IMR-90 (cell line): ENCODE measurements at places on chromosomes 5 and 9. TPM values are rescaled to one million over a fixed set of nuclear protein-coding genes. Genes with fewer than 3 reads are reported as not detected.

ZNF366 gene
- total RNA-seq = not detected in 2 replicates

TMEM174 gene
- not detected in 2 replicates for total RNA-seq

IGIP gene
- 5.0 and 6.7 TPM in 2 replicates for total RNA-seq

IL13 gene
- total RNA-seq = not detected in 2 replicates

HRH2 gene
- total RNA-seq = not detected in 2 replicates

TSSK1B gene
- under 0.01 and 0.18 TPM in 2 replicates for total RNA-seq

LCN1 gene
- not detected in 2 replicates for total RNA-seq

TRMT10B gene
- 2.3 and 2.5 TPM in 2 replicates for total RNA-seq

GDNF gene
- 0.18 and 0.28 TPM in 2 replicates for total RNA-seq

DIRAS2 gene
- total RNA-seq = not detected in 2 replicates

CTSV gene
- total RNA-seq = 0.54 and 0.56 TPM in 2 replicates

IL4 gene
- total RNA-seq = not detected in 2 replicates

LECT2 gene
- not detected in 2 replicates for total RNA-seq

FAXDC2 gene
- 4.2 and 4.3 TPM in 2 replicates for total RNA-seq

FAM169A gene
- total RNA-seq = under 0.01 TPM in 2 replicates

GABRA6 gene
- not detected in 2 replicates for total RNA-seq

NR5A1 gene
- total RNA-seq = not detected in 2 replicates

GRXCR2 gene
- not detected in 2 replicates for total RNA-seq

IQGAP2 gene
- 0.28 and 0.36 TPM in 2 replicates for total RNA-seq

MYORG gene
- total RNA-seq = 0.36 and 0.56 TPM in 2 replicates

PCDHB4 gene
- under 0.01 TPM in 1 of 2 replicates, not detected in the other for total RNA-seq

OR1J2 gene
- not detected in 2 replicates for total RNA-seq

WNT8A gene
- not detected in 2 replicates for total RNA-seq
